ENCODE measurements at places on chromosomes 6 and 20. TPM values are rescaled to one million over a fixed set of nuclear protein-coding genes. Genes with fewer than 3 reads are reported as not detected.

The BCAS4 gene
- 1.0 TPM for polyA plus RNA-seq

DNA sequence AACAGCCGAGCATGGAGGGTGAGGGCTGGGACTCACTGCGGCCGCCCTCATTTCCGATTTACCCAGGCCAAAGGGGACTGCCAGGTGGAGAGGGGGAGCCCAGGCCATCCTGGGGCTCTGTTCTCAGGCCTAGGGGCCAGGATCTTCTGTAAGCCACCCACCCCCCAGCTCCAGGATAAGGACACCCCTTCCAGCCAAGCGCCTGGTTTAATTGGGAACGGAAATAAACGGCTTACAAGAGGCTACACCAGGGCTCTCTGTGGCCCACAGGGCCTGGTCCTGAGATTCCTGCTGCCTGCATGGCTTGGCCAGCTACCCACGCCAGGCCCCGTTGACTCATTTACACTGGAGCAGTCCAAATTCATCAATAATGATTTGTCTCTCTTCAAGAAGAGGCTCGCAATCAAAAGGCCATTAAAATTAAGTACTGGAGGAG is 68.1 kb upstream of the TOP1 start:
- DNase-seq, result no peak
- H3K27ac ChIP-seq, result no peak overlapping the region
- H3K4me1 ChIP-seq, result no peaks in the 10 kb centered on the region
- H3K27me3 ChIP-seq, result no peaks in the 10 kb centered on the region
- H3K4me3 ChIP-seq, result no peak overlapping the region

DNA sequence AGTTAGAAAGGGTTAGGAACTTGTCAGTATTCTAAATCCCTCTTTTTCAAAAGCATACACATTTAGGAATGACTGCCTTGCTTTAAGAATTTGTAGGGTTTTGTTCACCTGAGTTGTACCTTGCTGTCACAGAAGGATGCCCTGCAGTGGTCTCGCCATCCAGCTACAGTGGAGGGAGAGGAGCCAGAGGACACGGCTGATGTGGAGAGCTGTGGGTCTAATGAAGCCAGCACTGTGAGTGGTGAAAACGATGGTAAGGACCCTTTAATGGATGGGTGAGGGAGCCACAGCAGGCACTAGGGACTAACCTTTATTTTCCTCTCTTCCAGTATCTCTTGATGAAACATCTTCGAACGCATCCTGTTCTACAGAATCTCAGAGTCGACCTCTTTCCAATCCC is 69.9 kb downstream of the ASXL1 start:
- no peaks in the 10 kb centered on the region for H3K27me3 ChIP-seq
- no peak overlapping the region for H3K4me3 ChIP-seq
- H3K4me1 ChIP-seq, result no peaks in the 10 kb centered on the region
- H3K27ac ChIP-seq, result no peak overlapping the region
- no peak for DNase-seq
- H3K36me3 ChIP-seq, result peaks cover 52% of the 10 kb centered on the region

The COL12A1 gene
- polyA plus RNA-seq, result 21.6 TPM

The GRM1 gene
- 0.03 TPM for polyA plus RNA-seq

- H3K4me3 ChIP-seq, result no peak overlapping the region
- no peak for DNase-seq
- H3K36me3 ChIP-seq, result no peaks in the 10 kb centered on the region
- H3K27ac ChIP-seq, result no peak overlapping the region
These were observed 80.7 kb upstream of the CNKSR3 start for GRCh38 chr6:154591234-154591633.
